ENCODE measurements at places on chromosomes 11 and 22. TPM values are rescaled to one million over a fixed set of nuclear protein-coding genes. Genes with fewer than 3 reads are reported as not detected.

Gene ACR
- not detected for total RNA-seq

Gene SNX15
- total RNA-seq: 24.5 TPM

Gene AGBL2
- 1.8 TPM for total RNA-seq

Gene POU2AF3
- 0.37 TPM for total RNA-seq

Gene KRTAP5-10
- total RNA-seq: not detected

Gene NRIP3
- total RNA-seq: 1.1 TPM

Gene FAU
- total RNA-seq: 851 TPM

Gene TALDO1
- 440 TPM for total RNA-seq

Gene TESMIN
- total RNA-seq: 6.8 TPM

Gene REXO2
- total RNA-seq: 113 TPM

Gene KDM4D
- 0.43 TPM for total RNA-seq

Gene MUC5B
- total RNA-seq: 3.7 TPM

Gene RANGAP1
- total RNA-seq: 105 TPM

Gene CLMP
- 35.9 TPM for total RNA-seq

Gene CDC42BPG
- total RNA-seq: 1.6 TPM

Gene TECTA
- total RNA-seq: 0.13 TPM

Gene XNDC1N
- 5.9 TPM for total RNA-seq

Gene APOA5
- total RNA-seq: not detected

Gene CLTCL1
- 3.5 TPM for total RNA-seq

Gene BTBD18
- total RNA-seq: not detected

Gene MUC2
- 0.21 TPM for total RNA-seq

Gene C11orf98
- total RNA-seq: 146 TPM

Gene NXPE4
- total RNA-seq: not detected

Gene CRYAB
- 4.6 TPM for total RNA-seq

Gene RHOD
- 47.7 TPM for total RNA-seq

Gene C11orf86
- total RNA-seq: 57.8 TPM

Gene TSGA10IP
- not detected for total RNA-seq

Gene UPB1
- total RNA-seq: not detected

Gene ATG2A
- 22.8 TPM for total RNA-seq

Gene OR2AT4
- not detected for total RNA-seq

Gene AHNAK
- total RNA-seq: 167 TPM

Gene GLYATL1B
- total RNA-seq: not detected

Gene DUSP18
- total RNA-seq: 4.6 TPM

Gene TBX10
- total RNA-seq: not detected

Gene SYNGR1
- 11.1 TPM for total RNA-seq

Gene MOV10L1
- total RNA-seq: not detected

Gene PKNOX2
- not detected for total RNA-seq

Gene NCF4
- not detected for total RNA-seq

Gene KCTD17
- total RNA-seq: 26.3 TPM

Gene CHRNA10
- 1.3 TPM for total RNA-seq

Gene CCDC82
- total RNA-seq: 15.7 TPM

Gene SAA4
- not detected for total RNA-seq

Gene PLAAT4
- 1.7 TPM for total RNA-seq

Gene ARHGEF17
- total RNA-seq: 10.9 TPM

Gene INPP5J
- total RNA-seq: 0.73 TPM

Gene LRRC74B
- total RNA-seq: not detected

Gene CARD18
- not detected for total RNA-seq

Gene P2RY2
- 9.5 TPM for total RNA-seq

Gene MRGPRX3
- total RNA-seq: not detected

Gene HBG1
- total RNA-seq: not detected

Gene ZBTB16
- not detected for total RNA-seq

Gene ZNF280B
- total RNA-seq: 1.4 TPM
